ENCODE measurements at places on chromosomes 3 and 15.

DNA sequence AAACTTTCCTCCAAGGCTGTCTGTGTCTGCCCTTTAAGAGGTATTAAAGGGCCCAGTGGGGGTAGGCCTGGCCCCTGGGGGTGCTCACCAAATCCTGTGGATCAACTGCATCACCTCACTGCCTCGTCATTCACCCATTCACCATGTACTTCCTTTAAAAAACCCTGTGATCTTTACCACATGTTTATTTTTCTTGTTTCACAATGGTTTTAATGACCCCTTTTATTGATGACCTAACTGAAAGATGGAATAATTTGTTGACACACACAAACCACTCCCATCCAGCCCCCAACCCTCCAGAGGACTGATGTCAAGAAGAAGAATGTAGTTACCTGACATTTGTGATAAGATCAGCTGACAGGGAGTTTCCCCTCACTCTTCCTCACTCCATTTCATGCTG lies 40.8 kb downstream of the KCNAB1 start:
- no peak for DNase-seq

GRCh38 chr15:100783760-100784492 lies 95.7 kb upstream of the ALDH1A3 start:
- no peak for DNase-seq

DNA sequence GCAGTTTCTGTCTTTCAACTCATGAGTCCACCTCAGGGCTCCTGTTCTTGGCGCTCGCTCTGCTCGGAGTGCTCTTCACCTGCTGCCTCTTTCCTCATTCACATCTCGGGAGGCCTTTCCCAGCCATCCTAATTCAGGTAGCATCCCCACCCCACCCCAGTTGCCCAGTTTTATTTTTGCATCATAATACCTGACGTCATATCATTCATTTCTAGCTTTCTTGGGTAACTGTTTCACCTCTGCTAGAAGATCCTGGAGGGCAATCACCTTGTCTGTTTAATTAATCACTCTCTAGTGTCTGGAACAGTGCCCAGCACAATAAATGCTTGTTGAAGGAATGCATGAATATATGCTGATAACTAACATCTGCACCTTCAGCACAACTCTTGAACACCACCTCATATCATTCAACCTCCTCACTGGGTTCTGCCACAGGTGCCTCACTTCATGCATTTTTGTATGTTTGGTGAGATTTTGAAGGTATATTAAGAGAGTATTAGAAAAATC lies 7.6 kb downstream of the NUSAP1 start:
- DNase-seq: no peak

DNA sequence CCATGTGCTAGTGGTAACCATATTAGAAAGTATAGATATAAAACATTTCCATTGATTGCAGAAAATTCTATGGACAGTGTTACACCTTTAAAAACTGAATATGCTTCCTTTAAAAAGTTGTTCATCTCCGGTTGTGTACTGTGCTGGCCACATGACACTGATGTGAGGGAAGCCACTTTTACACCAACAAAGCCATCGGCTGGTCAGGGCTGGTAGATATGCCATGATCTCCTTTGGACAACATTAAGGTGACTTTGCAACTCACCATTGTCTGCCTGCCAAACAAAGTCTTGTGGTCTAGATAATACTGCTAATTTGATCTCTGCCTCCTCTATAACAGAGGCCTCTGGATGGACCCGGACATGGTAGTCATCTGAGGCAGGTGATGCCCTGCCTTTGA lies 156.0 kb upstream of the RARB start:
- DNase-seq: no peak

GRCh38 chr3:152243721-152244516 lies 24.8 kb upstream of the MBNL1 start:
- DNase-seq: peak; percentile 39

DNA sequence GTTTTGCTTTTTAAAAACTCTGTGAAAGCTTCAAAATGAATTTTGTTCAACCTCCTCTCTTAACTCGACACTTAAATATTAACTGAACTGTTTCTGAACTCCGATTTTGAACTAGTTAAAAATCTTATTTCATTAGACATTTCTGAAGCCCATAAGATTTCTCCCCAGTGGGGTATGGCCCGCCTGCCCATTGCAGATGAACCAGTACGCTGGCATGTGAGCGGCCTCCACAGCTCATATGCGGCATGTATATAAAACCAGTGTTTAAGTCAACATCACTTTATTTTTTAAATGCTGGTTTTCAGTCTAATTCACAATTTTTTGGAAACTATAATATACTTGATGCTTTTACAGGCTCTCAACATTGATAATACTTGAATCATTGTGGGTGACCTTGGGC lies 50.2 kb downstream of the CPN2 start:
- DNase-seq: no peak

DNA sequence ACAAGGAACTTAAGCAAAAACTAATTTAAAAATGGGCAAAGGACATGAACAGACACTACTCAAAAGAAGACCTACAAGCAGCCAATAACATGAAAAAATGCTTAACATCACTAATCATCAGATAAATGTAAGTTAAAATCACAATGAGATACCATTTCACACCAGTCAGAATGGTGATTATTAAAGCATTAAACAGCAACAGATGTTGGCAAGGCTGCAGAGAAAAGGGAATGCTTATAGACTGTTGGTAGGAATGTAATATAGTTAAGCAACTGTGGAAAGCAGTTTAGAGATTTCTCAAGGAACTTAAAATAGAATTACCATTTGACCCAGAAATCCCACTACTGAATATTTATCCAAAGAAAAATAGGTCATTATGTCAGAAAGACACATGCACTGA lies 482.2 kb downstream of the SQOR start:
- no peak for DNase-seq

- DNase-seq: peak; percentile 30
Measured at GRCh38 chr15:41513506-41514227, at the start of gene LTK. Gene LTK, minus strand, starts transcription at chr15:41513827. Its CDS starts 118 bp downstream, at chr15:41513709.

All from stimulated activated CD4-positive, alpha-beta T cell treated with anti-CD3 and anti-CD28 coated beads, Interleukin-15, amount 100 ng/mL, for 24 hours (primary cell).